ENCODE measurements at places on chromosomes 3 and 15.
A peak's percentile ranks its signal among the peaks of the same experiment; 100 is the strongest.

- no peak for DNase-seq
Measured at GRCh38 chr3:58167431-58168351, 43.1 kb downstream of the DNASE1L3 start.

DNA sequence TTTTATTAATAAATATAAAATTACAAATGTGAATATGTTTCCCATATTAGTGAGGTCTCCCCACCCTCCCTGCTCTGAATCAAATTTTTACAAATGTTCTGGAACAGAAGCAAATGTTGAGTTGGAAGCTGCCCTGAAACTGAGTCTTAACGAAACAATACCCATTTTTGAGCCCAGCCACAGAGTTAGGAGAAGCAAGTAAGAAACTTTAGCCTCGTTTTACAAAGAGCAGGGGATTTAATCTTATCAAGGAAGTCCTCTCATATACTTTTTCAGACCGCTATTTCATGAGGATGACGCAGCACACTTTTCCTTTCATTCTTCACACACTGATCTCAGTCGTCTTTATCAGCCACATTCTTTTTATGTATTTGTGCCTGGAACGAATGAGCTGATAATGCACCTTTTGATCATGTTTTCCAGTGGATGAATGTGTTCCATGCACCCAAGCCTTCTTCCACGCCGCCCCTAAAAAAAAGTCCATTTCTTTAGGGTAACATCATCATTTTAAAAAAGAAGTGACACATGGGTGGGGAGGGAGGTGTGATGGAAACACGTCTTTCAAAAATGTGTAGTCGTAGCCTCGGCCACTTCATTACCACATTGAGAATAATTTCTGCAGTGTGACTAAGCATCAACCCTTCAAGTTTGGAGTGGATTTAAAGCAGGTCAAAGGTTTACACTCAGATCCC lies 48.1 kb downstream of the SETMAR start:
- peak; percentile 40 for DNase-seq

- no peak for DNase-seq
Measured at GRCh38 chr3:707041-707440, 385.8 kb upstream of the CNTN6 start.

GRCh38 chr3:148789146-148789545 lies 38.5 kb upstream of the CPB1 start:
- peak; percentile 22 for DNase-seq

GRCh38 chr3:40258555-40258954 lies 51.0 kb upstream of the EIF1B start:
- peak; percentile 78 for DNase-seq

DNA sequence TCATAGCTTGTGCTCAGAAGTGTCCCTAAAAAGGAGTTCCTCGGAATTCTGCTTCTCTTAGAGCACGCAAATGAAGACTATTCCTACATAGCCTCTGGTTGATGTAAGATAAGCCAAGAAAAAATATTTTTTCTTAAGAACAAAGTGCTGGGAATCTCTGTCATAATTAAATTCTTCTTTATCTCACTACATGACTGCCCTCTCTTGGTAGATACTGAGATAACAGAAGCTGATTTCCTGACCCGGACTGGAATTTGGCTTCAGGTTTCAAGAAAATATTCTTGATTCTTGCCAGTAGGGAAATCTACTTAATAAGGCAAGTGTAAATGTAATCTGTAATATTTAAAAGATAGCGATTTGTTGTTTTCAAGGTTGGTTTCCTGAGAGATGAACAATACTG lies 31.3 kb upstream of the SETMAR start:
- DNase-seq, result peak; percentile 5

GRCh38 chr3:33592999-33593398 lies 125.1 kb downstream of the CLASP2 start:
- DNase-seq, result no peak

- no peak for DNase-seq
Measured at GRCh38 chr3:73270839-73271483, 209.5 kb downstream of the EBLN2 start.

GRCh38 chr15:101461097-101461496 lies 28.4 kb downstream of the PCSK6 start:
- DNase-seq, result no peak

DNA sequence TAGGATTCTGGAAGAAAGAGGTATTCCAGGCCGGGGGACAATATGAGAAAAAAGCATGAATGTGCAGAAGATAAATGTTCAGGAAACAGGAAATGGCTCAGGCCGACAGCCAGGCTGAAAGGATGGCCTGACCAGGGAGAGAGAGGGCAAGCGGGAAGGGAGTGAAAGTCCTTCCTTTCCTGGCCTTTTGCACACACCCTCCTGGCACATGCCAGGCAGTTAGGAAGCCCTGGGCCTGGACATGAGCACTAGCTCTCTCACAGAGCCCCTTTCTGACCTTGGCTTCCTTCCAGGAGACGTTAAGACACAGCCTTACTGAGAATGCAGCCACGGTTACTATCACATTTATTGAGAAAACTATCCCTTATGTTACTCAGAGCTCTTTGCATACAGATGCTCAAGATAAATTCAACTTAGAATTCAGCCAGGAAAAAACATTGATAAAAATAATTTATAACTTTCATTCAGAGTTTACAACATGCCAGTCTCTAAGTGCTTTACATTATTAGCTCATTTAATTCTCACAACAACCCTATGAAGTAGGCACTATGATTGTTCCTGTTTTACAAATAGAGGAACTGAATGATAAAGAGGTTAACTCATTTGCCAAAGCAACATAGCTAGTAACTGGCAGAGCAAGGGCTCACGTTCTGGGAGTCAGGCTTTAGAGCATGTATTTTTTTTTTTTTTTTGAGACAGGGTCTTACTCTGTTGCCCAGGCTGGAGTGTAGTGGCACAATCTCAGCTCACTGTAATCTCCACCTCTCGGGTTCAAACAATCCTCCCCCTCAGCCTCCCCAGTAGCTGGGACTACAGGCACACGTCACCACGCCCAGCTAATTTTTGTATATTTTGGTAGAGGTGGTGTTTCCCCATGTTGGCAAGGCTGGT lies 39.4 kb upstream of the SMAD3 start:
- DNase-seq, result peak; percentile 91

DNA sequence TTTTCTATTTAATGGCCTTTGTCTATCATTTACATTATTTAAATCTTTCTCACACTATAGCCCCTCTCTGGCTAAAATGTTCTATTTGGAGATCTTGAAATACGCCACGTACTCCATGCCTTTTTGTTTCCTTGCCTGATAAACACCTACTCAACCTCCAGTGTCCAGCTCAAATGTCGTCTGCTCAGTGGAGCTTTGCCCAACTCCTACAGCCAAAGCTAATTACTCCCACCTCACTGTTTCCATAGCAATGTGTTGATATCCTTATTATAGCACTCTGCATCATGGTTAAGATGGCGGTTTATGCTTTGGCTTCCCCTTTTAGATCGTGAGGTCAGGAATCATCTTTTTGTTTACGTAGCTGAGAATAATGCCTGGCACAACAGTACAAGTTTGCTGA lies 55.9 kb downstream of the NGLY1 start:
- DNase-seq, result no peak

Data from M059J (cell line).